ENCODE measurements at places on chromosomes 11 and 22.
A peak's percentile ranks its signal among the peaks of the same experiment; 100 is the strongest.

DNA sequence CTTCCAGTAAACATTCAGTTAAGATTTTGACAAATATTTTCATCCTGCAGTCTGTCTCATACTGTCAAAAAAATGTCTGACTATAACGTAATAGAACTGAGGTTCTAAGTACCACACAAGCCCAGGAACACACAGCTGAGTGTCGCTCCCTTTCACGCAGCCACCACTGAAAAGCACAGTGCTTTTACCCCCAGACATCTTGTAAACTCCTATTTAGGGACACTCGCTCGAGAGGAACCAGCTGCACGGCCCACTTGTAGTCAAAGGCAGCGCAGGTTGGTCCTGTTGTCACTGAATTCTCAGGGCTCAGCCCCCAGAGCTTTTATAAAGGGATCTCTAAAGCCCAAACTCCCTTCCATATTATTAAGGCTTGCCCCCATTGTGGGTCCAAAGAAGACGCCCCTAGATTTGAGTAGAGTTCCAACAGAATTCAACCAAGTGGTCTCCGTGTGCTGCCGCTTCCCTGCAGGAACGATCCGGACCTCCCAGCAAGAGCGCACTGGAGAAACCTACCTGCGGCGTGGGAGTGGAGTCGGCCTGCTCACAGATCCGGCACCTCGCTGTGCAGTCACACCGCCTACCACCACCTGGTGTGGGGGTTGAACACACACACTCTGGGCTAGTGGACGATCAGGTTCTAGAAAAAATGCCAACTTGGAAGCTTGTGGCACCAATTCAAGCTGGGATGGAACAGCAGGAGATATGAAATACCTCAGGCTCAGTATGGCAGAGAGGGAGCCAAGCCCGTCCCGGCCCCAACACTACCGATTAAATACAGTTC is 23.4 kb downstream of the ASPHD2 start:
- DNase-seq = no peak

GRCh38 chr11:107998761-107999160 is 9.9 kb upstream of the CUL5 start:
- no peak for DNase-seq

DNA sequence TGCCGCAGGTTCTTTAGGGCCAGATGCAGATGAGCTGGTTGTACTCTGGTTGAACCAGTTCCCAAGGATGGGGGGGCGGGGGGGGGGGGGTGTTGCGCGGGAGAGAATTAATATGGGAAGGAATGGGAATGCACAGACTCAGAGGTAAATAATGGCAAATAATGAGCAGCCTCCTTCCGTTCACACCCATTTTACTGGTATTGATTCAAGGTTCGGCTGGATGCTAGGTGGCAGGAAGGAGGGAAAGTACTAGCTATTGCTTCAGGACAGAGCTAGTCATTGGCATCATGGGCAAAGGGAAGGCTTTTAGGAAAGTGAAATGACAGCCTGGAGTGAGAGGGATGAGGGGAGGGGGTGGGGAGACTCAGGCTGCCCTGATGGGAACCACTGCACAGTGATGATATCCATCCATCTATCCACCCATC is at the start of gene VSTM5:
Gene VSTM5, minus strand, starts transcription at position 25 of the 425 bp plus-strand sequence. CDS start 116 bp downstream, outside the sequence.
- DNase-seq = no peak

DNA sequence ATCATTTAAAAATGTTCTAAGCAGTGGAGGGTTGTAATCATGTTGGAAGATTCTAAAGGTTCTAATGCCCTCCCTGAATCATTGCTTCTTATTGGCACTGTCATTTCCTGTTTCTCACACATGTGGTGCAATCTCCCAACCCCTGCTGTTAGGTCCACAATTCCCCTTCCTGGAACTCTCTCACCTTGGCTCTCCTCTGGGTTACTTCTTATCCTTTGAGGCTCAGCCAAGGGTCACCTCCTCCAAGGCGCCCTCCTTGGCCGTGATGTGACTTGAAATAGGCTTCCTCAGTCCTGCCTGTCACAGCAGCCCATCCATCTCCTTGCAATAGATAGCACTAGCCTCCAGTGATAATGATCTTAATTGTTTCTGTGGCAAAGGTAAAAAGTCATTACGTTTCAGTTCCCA is 149.8 kb downstream of the TTC17 start:
- DNase-seq = peak; percentile 62

DNA sequence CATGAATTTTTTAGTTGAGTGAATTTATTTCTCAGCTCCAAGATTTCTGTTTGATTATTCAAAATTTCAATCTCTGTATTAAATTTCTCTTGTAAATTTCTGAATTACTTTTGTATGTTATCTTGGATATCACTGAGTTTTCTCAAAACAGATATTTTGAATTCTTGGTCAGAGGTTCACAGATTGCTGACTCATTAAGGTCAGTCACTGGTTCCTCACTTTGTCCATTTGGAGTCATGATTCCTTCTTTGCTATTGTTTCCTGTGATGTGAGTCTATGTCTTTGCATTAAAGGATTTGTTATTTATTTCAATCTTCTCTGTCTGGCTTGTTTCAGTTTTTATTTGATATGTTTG is 10.2 kb upstream of the IL17RA start:
- no peak for DNase-seq

DNA sequence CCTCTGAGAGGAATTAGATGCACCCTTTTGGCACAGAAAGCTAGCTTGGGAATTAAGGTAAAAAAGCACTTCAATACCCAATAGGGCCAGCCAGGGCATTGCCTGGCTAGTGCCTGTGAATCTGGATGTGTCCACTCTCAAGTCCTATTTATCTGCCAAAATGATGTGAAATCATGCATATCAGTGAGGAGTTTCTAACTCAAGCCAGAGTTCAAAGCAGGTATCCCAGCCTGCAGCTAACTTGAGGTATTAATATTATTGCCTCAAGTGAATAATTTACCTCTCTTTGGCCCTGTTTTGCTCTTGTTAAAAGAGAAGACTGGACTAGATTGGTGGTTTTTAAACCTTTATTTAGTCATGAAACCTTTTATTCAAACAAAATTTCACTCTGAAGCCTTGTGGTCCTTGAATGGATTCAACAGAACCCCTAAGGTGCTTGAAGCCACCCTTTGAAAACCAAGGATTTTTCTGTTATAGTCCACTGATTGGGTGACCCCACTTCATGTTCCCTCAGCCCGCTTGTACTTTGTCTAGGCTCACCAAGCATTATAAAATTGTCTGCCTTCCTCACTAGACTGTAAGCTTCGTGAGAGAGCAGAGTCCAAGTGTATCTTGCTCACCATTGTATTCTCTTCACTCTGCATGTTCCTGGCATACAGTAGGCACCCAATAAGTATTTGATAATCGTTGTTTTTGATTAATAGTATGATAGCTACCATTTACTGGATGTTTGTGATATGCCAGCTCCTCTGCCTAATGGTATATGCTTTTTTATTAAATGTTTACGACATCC is 4.5 kb downstream of the RNF121 start:
- no peak for DNase-seq

DNA sequence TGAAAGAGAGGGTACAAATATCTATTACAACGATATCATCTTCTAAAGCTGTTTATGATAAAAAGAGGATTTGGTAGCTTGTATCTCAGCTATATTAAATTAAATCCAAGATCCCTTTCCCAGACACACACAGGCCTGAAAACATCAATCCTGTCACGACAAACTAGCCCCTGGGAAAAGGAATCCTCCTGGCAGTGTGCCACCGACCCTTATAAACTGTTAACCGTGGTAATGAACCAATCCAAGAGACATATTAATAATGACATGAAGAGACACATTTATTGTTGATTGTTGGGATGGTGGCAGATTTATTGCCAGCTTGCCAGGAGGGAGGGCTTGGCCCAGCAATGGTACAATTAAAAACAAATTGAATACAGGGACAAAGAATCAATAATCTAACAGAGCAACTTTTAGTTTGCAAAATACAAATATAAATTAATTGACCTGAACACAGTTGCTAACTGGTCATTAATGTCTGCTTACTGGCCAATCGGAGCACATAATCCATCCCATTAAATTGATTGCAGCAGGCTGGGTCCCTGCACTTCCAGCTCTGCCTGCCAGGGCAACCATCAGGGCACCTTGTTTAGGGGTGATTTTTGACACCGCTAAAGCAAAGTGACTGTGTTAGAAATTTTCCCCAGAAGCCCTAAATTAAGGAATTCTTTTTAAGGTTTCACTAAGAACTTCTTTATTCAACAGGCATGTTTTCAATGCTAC is 887.6 kb downstream of the OPCML start:
- no peak for DNase-seq

DNA sequence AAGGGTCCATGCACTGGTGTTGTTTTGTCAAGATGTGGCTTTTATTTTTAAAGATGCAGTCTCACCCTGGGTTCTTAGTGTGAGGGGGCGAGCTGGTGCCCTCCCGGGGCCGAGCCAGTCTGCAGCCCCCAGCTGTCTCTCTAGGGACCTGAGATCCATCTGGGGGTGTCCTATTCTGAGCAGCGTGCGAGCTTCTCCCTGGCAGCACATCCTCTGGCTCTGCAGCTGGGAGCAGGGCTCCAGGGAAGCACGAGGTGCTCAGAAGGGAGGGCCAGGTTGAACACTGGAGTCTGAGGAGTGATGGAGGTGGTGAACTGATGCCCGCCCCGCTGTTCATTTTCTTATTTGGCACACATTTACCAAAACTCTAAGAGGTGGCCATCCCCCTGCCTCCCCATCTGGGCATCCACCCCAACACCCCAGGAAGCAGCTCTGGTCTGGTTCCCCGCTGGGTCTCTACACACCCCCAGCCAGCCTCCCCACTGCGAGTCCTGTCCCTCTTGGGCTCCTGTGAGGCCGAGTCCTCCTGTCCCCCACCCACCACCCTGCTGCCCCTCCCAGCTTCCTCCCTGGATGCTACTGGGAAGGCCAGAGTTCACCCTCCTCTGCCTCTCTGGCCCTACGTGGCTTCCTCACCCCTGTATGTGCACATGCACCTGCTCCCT is 956.4 kb downstream of the BRD1 start:
- DNase-seq = no peak

GRCh38 chr11:64081745-64082442 is 46.2 kb downstream of the FLRT1 start:
- no peak for DNase-seq

DNA sequence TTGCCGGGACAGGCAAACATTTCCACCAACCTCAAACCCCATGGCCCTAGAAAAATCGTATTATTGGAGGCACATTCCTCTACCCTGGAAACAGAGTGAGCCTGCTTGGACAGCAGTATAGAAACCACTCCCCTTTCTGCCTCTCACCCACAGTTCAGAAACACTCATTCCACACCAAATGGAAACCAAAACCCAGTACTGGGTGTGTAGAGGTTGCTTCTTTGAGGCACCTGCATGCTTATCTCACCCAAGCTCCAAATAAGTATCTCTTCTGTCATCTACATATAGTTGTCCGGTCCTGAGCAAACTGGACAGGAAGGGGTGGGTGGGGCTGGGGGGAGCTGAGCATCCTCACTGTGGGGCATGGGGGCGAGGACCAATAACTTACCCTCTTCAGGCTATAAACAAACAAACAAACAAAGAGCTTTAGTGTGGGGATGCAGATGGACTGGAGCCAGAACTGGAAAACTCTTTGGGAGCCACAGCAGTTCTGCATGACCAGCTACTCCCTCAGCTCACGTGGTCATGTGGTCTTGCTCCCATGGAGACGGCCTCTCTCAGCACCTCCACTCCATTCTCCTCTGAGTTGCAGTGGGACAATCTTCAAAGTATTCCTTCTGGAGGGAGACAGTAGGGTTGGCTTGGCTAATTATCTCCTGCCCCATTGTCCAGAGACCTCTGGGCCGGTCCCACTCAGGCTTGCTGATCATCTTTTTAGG is 1.0 kb upstream of the PLAAT2 start:
- no peak for DNase-seq

DNA sequence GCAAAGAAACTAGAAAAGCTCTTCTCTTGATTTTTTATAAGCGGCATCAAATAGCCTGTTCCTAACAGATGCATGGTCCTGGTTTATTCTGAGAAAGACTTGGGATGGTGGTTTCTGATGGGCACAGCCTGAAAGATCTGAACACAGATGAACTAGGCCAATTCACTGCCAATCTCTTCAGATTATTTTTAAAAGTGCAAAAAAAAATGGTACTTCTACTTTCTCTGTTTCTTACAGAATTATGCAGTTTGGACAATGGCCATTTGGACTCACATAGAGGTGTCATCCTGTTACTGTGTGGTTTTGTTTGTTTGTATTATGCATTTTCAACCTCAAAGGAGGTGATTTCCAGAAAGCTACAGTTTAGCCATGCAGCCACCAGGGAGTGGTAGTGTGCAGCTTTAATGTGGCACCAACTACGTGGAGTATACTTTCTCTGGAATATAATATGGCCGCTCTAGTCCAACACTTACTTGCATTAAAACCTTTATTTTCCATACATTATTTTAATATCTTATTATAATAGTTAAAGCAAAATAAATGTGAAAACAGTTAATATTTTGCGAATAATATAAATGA is 469.8 kb upstream of the KIRREL3 start:
- DNase-seq = no peak

- DNase-seq = no peak
Measured at GRCh38 chr22:49068861-49069500, 758.7 kb downstream of the BRD1 start.

DNA sequence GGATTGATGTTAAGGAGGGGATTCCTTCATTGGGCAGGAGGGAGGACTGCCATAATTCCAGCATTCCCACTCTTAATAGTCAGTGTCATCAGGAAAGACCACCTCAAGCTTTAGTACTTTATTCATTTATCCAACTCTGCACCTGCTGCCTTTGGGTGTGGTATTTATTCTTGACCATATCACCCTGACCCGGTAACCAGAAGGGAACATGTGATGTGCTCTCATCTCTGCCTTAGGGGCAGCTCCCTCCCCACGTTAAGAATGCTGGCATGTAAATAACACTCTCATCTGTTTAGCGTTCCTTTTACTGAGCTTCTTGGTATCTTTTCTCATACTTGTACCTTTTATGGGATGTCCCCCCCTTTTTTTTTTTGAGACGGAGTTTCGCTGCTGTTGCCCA is 7.7 kb downstream of the CAT start:
- DNase-seq = no peak

DNA sequence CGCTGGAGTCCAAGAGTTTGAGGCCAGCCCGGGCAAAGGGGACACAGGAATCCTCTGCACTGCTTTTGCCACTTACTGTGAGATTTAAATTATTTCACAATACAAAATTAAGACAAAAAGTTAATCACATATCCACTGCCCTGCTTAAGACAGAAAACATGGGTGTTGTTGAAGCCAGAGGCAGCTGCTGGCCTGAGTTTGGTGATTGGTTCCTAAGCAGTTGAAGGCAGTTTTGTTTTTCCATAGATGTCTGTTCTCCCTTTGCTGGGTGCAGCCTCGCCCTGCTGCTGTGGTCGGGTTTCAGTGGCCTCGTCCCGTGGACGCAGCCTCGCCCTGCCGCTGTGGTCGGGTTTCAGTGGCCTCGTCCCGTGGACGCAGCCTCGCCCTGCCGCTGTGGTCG is 70.2 kb upstream of the PPP6R3 start:
- no peak for DNase-seq

GRCh38 chr11:104380358-104380757 is 216.4 kb upstream of the PDGFD start:
- no peak for DNase-seq

- no peak for DNase-seq
Measured at GRCh38 chr11:46682773-46683752, 17.4 kb downstream of the ARHGAP1 start.

All from SK-N-DZ (cell line).